ENCODE measurements at places on chromosomes 6 and 20. TPM values are rescaled to one million over a fixed set of nuclear protein-coding genes. Genes with fewer than 3 reads are reported as not detected.
A peak's percentile ranks its signal among the peaks of the same experiment; 100 is the strongest.

Gene FAM217A
- total RNA-seq = not detected

Gene BTNL2
- total RNA-seq = 3.6 TPM

Gene OR2B6
- total RNA-seq = not detected

Gene CALHM4
- total RNA-seq = not detected

Gene TRIM31
- total RNA-seq = 9.9 TPM

Gene NKX2-4
- total RNA-seq = not detected

Gene APOM
- total RNA-seq = 34.9 TPM

Gene VPS16
- total RNA-seq = 45.0 TPM

Gene SLC44A4
- 445 TPM for total RNA-seq

Gene PROKR2
- not detected for total RNA-seq

Gene DNAJC5
- 109 TPM for total RNA-seq

Gene PACRG
- total RNA-seq = not detected

- DNase-seq = no peak
- H3K27me3 ChIP-seq = no peaks in the 10 kb centered on the region
Measured at GRCh38 chr20:56769921-56770600, 141.0 kb downstream of the TFAP2C start.

GRCh38 chr20:47544240-47544639 is 42.6 kb downstream of the NCOA3 start:
- no peaks in the 10 kb centered on the region for H3K36me3 ChIP-seq
- H3K4me1 ChIP-seq = no peaks in the 10 kb centered on the region
- no peak overlapping the region for H3K27ac ChIP-seq
- no peak overlapping the region for H3K4me3 ChIP-seq
- no peak for DNase-seq

GRCh38 chr20:44610313-44610962 is 28.1 kb downstream of the PKIG start:
- DNase-seq = no peak
- H3K36me3 ChIP-seq = no peaks in the 10 kb centered on the region
- no peaks in the 10 kb centered on the region for H3K4me1 ChIP-seq
- H3K4me3 ChIP-seq = no peak overlapping the region
- H3K27ac ChIP-seq = peak overlapping the region; percentile 69

- no peak overlapping the region for H3K4me3 ChIP-seq
- no peak for DNase-seq
- no peaks in the 10 kb centered on the region for H3K4me1 ChIP-seq
- no peaks in the 10 kb centered on the region for H3K27me3 ChIP-seq
Measured at GRCh38 chr20:2541940-2542339, 5.6 kb downstream of the TMC2 start.

DNA sequence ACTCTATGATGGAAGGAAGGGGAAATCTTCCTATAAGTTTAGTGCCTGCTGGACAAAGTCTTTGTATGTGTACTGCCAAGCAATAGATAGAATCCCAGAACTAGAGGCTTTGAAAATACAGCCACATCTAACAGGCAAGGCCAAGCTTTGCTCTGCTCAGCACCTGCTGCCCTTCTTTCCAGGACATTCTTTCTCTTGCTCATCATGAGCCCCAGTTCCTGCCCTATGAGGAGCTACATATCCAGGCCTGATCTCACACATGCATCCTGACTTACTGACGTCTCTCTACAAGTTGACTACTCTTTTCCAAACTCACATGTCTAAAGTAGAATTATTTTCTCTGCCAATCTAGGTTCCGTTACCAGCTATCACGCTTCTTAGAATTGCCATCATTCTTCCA is 64.5 kb upstream of the ENPP5 start:
- no peak for DNase-seq
- H3K27me3 ChIP-seq = no peaks in the 10 kb centered on the region
- no peaks in the 10 kb centered on the region for H3K4me1 ChIP-seq
- H3K27ac ChIP-seq = no peak overlapping the region
- no peaks in the 10 kb centered on the region for H3K36me3 ChIP-seq

GRCh38 chr6:166523782-166524559 is 62.5 kb downstream of the RAMACL start:
- H3K4me3 ChIP-seq = no peak overlapping the region
- DNase-seq = no peak
- H3K27ac ChIP-seq = no peak overlapping the region

DNA sequence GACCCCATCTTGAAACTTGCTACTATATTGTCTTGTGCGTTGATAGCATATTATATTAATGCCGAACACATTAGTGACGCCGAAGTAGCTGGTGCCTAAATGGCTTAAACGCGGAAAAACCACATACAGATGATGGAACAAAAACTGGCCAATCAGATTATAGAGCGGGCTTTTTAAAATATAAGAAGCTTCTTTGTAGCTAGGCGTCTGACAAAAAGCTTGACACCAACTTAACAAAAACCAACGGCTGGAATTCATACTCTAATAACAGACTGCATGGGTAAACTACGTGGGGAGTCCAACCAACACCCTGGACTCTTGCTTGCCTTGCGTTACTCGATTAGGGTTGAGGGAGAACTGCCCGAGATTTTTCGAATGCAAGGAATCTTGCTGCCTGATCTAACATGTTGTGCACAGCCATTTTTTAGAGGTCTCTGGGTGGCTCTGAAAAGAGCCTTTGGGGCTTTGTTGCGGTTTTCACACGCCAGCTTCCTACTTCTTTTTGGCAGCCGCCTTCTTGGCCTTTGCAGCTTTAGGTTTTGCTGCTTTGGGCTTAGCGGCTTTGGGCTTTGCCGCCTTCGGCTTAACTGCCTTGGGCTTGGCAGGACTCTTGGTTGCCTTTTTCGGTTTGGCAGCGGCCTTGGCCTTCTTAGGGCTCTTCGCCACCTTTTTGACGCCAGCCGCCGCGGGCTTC is 45.7 kb downstream of the OR2B2 start:
- no peaks in the 10 kb centered on the region for H3K36me3 ChIP-seq
- H3K4me3 ChIP-seq = peak overlapping the region; percentile 56
- H3K27ac ChIP-seq = peak overlapping the region; percentile 85
- peaks cover 5% of the 10 kb centered on the region for H3K4me1 ChIP-seq
- no peak for DNase-seq

GRCh38 chr6:73203098-73203497 is 22.2 kb downstream of the KHDC1L start:
- H3K27me3 ChIP-seq = no peaks in the 10 kb centered on the region
- no peak overlapping the region for H3K27ac ChIP-seq
- no peak for DNase-seq
- H3K4me1 ChIP-seq = no peaks in the 10 kb centered on the region

- no peak for DNase-seq
- H3K27ac ChIP-seq = no peak overlapping the region
- H3K4me3 ChIP-seq = no peak overlapping the region
- H3K4me1 ChIP-seq = no peaks in the 10 kb centered on the region
- no peaks in the 10 kb centered on the region for H3K27me3 ChIP-seq
Measured at GRCh38 chr6:117512987-117513573, 30.6 kb downstream of the DCBLD1 start.

DNA sequence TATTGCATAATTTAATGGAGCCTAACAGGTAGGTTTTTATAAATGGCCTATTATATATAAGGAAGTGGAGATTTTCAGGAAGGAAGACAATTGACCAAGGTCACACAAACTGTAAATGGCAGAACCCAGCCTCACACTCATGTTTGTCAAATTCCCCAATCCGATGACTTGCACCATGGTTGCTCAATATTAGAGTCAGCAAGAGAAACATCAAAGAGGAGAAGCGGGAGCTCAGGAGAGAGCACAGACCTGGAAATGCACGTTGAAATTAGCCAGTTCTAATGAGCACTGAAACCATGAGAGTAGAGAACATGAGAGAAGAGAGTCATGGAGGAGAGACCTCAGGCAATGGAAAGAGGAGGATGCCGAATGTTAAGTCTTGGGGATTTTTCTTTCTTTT is 13.5 kb upstream of the MLIP start:
- H3K4me1 ChIP-seq = no peaks in the 10 kb centered on the region
- DNase-seq = no peak
- H3K4me3 ChIP-seq = no peak overlapping the region
- no peaks in the 10 kb centered on the region for H3K36me3 ChIP-seq
- H3K27ac ChIP-seq = no peak overlapping the region
- H3K27me3 ChIP-seq = no peaks in the 10 kb centered on the region

DNA sequence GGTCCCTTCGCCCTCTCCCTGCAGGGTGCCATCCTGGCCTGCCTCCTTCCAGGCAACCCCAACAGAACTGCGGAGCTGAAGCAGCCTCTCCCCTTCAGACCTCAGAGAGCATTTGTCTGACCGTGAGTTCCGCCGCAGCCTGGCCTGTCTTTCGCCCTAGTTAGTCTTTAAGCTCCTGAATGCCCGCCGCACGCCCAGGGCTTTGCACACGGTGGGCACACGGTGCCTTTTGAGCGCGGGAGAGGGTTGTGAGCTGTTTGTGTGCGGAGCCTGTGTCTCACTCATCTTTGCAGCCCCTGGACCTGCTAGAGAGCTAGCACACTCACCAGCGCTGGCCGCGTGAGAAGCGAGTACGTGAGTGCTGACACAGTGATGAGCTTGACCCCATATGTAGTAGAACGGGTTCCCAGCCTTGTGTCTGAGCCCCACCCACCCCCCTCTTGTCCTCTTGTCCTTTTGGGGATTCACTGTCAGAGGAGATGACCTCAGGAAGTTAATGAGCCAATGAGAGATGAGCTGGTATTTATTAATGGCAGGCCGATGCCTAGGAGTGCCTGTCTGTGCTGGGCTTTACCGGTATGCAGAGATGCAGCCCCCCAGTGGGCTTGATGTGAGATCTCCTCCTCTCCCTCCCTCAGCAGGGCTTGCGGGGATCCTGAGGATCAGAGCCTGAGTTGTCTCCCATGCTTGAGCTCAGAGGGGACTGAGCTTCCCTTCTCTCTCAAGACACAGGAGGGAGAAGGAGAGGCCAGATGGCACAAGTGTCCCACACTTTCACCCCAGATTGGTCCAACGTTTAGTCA is 249.2 kb downstream of the FARS2 start:
- H3K4me1 ChIP-seq = no peaks in the 10 kb centered on the region
- H3K27ac ChIP-seq = no peak overlapping the region
- H3K27me3 ChIP-seq = no peaks in the 10 kb centered on the region
- no peak overlapping the region for H3K4me3 ChIP-seq
- H3K36me3 ChIP-seq = no peaks in the 10 kb centered on the region

DNA sequence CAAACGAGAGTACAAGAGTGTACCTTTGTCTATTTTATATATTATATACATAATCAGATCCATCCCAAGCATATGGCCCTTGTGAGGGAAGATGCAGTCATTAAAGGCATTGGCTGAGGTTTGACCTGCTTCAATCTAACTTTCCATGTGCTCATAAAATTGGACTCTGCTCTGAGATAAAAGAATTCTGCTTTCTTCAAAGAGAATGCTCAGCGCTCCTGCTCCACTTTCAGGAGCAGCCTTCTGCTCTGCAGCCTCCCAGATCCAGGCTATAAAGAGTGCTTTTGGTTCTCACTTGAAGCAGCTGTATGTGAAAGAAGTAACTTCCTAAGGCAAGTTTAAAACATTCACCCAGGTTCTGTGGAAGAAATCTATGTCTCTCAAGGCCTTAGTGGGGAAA is 45.3 kb downstream of the CD83 start:
- H3K36me3 ChIP-seq = no peaks in the 10 kb centered on the region
- H3K27ac ChIP-seq = no peak overlapping the region
- H3K4me1 ChIP-seq = no peaks in the 10 kb centered on the region
- no peaks in the 10 kb centered on the region for H3K27me3 ChIP-seq

- no peaks in the 10 kb centered on the region for H3K4me1 ChIP-seq
- H3K36me3 ChIP-seq = no peaks in the 10 kb centered on the region
- no peak overlapping the region for H3K4me3 ChIP-seq
Measured at GRCh38 chr20:19438488-19438887, 226.0 kb downstream of the SLC24A3 start.

- H3K4me3 ChIP-seq = no peak overlapping the region
- no peaks in the 10 kb centered on the region for H3K4me1 ChIP-seq
- H3K27ac ChIP-seq = no peak overlapping the region
- peaks cover 5% of the 10 kb centered on the region for H3K36me3 ChIP-seq
- DNase-seq = no peak
- no peaks in the 10 kb centered on the region for H3K27me3 ChIP-seq
Measured at GRCh38 chr20:35122756-35123405, 24.3 kb downstream of the EDEM2 start.

DNA sequence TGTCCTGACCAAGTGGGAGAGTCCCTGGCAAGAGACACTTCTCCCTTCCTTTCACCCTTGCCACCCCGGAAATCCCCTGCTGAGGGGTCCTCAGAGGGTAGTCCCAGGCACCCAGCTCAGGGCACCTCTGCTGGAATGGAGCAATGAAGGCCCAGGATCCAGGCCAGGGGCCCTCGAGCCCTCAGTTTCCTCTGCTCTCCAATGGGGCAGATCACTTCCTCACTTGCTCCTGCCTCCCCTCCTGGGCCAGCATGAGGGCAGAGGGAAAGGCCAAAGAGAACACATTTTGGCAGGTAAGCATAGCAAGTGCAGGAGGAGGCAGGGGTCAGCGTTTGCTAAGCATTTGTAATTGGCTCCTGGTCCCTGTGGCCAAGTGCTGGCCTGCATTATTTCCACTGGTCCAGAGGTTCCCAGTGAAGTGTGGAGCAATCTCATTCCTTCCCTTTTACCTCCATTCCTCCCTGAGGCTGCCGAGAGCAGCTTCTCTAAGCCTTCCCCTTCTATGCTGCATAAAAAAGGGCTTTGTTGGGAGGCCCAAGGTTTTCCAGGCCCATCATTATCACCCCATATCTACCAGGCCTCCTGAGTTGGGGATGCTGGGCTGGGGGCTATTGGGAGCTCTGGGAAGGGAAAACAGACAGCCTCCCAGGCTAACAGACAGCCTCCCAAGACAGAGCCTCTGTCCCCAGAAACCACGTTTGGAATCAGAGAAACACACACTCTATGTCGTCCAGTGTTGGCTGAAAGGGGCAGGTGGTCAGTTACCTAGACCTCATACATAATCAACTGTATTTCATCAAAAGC is 28.8 kb upstream of the VEGFA start:
- no peaks in the 10 kb centered on the region for H3K27me3 ChIP-seq
- H3K4me1 ChIP-seq = no peaks in the 10 kb centered on the region
- no peak for DNase-seq
- no peak overlapping the region for H3K4me3 ChIP-seq
- no peaks in the 10 kb centered on the region for H3K36me3 ChIP-seq
- no peak overlapping the region for H3K27ac ChIP-seq

GRCh38 chr6:294656-295565 is 2.6 kb downstream of the DUSP22 start:
- H3K4me1 ChIP-seq = peaks cover 37% of the 10 kb centered on the region
- H3K27ac ChIP-seq = peak overlapping the region; percentile 2
- no peak for DNase-seq
- H3K4me3 ChIP-seq = no peak overlapping the region

- no peaks in the 10 kb centered on the region for H3K36me3 ChIP-seq
- no peak overlapping the region for H3K27ac ChIP-seq
- no peaks in the 10 kb centered on the region for H3K27me3 ChIP-seq
- no peaks in the 10 kb centered on the region for H3K4me1 ChIP-seq
- no peak overlapping the region for H3K4me3 ChIP-seq
Measured at GRCh38 chr20:45309075-45309474, 976 bp upstream of the MATN4 start.

Measured in Peyer's patch (tissue), 4 donors.